Gastroesophageal sphincter (tissue), 4 donors: ENCODE measurements at places on chromosomes 7 and 10. TPM values are rescaled to one million over a fixed set of nuclear protein-coding genes. Genes with fewer than 3 reads are reported as not detected.

The LIPK gene
- not detected for total RNA-seq

The AKR1C8 gene
- not detected for total RNA-seq

- no peak for ATAC-seq
Observed at GRCh38 chr10:44005788-44006099, 357.1 kb upstream of the ZNF32 start.

- ATAC-seq = no peak
Observed at GRCh38 chr10:6669269-6669859, 89.3 kb upstream of the PRKCQ start.

DNA sequence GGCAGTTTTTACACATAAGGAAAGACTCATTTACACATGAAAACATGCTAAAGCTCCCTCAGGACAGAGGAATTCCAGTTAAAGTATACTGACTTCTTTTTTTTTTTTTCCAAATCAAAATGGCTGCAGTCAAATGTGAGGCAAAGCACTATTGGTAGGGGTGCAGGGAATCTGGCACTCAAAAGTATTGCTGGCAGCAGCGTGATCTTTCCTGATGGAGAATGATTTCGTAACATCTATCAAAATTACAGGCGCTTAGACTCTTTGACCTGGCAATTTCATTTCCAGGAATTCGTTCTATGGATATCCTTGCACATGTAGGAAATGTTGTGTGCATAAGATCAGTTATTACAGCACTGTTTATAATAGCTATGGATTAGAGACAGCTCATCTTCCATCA, 65.7 kb downstream of the VSTM4 start:
- ATAC-seq = no peak

DNA sequence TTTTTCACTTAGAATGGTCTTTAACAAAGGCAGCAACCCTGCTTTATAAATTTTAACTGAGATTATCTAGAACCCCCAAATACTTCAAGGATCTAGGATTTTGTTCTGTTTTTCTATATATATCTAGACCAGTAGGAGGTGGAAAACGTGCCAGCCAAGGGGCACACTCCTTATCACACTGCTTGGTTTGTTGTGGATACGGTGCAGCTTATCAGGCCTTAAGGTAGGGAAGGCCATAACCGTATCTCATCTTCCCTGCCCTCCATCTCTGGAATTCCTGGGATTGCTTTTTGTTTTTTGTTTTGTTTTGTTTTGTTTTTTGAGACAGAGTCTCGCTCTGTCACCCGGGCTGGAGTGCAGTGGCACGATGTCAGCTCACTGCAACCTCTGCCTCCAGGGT, 75.4 kb downstream of the MPLKIP start:
- no peak for ATAC-seq

GRCh38 chr7:4299431-4299830, 382.7 kb upstream of the FOXK1 start:
- no peak for ATAC-seq

The HTR7 gene
- total RNA-seq = 0.62 TPM

GRCh38 chr7:70660154-70660818, 471.7 kb upstream of the GALNT17 start:
- no peak for ATAC-seq

- no peak for ATAC-seq
Observed at GRCh38 chr7:157718303-157719007, 381.7 kb downstream of the DNAJB6 start.

The CCDC146 gene
- 29.3 TPM for total RNA-seq

- no peak for ATAC-seq
Observed at GRCh38 chr10:25786899-25787298, 147.1 kb upstream of the MYO3A start.

GRCh38 chr10:35834877-35835494, 192.9 kb upstream of the FZD8 start:
- no peak for ATAC-seq

DNA sequence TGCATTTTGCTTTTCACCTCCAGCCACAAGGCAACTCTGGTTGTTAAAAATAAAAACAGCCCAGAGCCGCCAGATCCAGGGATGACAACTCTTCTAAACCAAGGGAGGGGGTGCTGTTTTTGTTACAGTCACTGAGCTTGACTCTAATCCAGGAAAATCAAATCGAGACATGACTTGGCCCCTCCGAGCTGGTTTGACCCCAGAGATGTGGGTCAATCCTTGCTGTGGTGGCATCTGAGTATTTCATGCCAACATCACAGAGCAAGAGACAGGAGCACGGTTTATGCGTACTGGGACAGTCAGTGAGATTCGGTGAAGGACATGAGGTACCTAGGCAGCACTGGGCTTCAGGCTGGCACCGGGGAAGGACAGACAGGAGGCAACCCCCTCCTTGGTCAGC, 88.8 kb upstream of the ZMIZ1 start:
- ATAC-seq = no peak

The DUS4L gene
- total RNA-seq = 4.0 TPM

The CYP3A5 gene
- total RNA-seq = 1.8 TPM

The AKR1C3 gene
- total RNA-seq = 17.6 TPM

DNA sequence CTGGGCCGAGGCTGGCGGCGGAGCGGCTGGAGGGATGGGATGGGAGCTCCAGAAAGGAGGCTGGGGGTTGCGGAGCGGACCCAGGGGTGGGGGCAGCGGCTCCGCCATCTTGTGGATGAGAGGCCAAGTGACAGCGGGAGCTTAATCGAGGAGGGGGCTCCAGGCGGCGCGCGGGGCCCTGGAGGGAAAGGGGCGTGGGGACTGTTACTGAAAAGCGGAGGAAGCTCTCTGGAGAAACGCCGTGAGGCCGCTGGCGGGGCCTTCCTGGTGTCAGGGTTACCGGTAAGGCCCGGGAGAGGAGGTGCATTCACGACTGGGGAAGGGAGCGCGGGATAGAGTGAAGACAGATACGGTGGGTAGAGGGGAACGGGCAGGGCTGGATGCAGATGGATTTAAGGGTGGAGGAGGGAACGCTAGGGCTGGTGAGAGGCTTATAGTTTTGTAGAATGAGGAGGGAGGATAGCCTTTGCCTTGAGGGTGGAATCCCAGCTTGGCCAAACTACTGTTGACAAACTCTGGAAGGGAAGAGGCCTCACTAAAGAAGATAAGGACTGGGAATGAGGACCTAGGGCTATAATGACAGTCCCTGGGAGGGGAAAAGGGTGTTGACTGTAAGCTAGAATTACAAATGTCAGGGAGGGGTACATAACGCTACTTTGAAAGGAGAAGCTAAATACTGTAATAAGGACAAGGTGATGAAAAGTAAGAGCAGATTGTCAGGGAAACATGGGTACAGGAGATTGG, 535 bp downstream of the BTRC start:
- ATAC-seq = peak; percentile 21

The PAPOLB gene
- not detected for total RNA-seq

GRCh38 chr10:97765201-97765600, 6.6 kb downstream of the SFRP5 start:
- no peak for ATAC-seq

The URGCP gene
- total RNA-seq = 41.6 TPM

DNA sequence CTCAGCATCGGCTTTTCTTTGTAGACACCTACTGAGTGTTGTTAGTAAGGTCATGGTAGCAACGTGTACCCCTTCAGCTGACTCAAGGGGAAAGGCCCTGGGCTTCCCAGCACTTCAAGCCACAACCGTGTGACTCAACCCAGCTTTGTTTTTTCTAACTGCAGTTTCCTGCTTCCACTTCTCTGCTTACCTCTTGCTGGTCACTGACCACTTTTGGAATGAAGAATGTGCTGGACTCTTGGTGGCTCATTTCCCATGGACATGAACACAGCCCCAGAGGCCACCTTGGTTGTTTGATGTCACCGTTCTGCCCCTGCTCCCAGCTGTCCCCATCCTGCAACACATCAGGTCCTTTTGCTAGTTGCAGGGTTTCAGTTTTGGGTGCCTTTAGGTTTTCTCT, 69.5 kb upstream of the ZNF438 start:
- no peak for ATAC-seq

The TMEM229A gene
- total RNA-seq = not detected

GRCh38 chr10:69883310-69884023, 81.8 kb downstream of the COL13A1 start:
- no peak for ATAC-seq

DNA sequence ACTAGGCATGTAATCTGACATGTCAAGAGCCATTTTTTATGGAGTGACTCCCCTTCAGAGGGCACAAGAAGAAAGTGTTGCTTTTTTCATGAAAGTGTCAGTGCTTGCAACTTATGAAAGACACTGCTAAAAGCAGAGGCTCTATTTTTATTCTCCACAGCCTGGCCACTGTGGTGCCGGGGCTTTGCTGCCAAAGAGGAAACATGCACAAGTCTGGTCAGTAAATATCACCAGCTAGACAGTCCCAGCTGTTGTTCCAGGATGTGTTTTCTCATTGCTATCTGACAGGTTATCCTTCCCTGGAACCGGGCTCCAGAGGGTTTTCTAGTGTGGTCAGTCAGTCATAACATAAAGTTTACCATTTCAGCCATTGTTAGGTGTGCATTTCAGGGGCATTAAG, 180.7 kb upstream of the PITRM1 start:
- ATAC-seq = no peak

DNA sequence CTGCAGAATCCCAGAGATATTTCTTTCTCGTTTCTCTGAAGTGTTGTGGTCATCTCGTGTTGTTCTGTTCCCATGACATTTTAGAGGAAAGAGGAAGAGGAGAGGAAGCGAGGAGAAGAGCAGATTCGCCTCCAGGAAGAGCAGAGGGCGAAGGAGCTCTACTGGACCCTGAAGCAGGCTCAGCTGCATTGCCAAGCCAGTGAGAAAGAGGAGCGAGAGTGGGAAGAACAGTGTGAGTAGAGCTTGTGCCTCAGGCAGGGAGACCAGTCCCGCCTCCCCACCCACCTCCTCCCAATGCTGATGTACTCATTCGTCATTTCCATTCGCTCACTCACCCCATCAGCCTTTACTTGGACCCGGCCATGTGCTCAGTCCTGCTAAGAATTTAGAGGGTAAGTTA, 50.8 kb downstream of the SH2D4B start:
- no peak for ATAC-seq

- no peak for ATAC-seq
Observed at GRCh38 chr7:83849131-83849530, 200.2 kb upstream of the SEMA3E start.

DNA sequence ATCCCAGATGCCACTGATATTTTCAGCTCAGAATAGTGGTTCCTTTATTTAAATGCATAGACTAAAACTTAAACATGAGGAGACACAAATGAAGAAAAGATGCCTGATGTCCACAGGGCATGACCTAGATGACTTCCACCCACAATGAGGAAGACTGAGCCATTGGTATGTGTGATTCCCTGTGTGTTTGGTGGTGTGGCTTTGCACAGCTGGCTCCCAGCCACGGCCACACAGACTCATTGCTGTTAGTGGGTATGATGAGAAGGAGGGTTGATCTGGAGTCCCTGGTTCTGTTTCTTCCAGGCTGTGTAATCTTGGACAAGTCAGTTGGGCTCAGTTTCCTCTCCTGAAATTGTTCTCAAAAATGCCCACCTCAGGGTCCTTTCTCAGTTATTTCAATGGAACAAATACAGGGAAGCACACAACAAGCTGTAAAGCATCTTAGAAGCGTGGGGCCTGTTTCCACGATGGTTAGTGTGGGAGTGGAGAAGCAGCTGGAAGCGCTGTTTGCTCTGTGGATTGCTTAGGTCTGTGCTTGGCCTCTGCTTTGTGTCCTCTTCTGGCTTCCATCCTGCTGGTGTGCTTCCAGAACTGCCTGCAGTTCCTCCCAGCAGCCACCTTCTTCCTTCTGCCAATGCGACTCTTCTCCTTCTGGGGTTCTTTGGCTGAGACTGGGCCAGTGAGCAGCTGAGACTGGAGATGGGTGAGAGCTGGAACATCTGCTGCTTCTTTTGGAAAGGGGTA, 303.7 kb downstream of the BMPER start:
- no peak for ATAC-seq

- ATAC-seq = no peak
Observed at GRCh38 chr7:117772421-117772820, 100.8 kb downstream of the CTTNBP2 start.

The KDM7A gene
- total RNA-seq = 22.2 TPM

GRCh38 chr10:3179174-3179573, 6.6 kb upstream of the PITRM1 start:
- no peak for ATAC-seq

DNA sequence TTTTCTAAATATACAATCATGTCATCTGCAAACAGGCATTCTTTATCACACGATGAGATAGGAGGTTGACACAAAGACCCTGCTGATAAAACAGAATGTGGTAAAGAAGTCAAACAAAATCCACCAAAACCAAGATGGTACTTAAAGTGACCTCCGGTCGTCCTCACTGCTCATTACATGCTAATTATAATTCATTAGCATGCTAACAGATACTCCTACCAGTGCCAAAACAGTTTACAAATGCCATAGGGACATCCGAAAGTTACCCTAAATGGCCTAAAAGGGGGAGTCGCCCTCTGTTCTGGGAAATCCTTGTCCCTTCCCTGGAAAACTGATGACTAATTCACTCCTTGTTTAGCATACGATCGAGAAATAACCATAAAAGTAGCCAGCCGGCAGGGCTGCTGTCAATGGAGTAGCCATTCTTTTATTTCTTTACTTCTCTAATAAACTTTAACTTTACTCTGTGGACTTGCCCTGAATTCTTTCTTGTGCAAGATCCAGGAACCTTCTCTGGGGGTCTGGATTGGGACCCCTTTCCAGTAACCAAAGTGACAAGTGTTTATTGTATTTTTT, 126.6 kb downstream of the CCDC71L start:
- no peak for ATAC-seq

The WDR37 gene
- 14.7 TPM for total RNA-seq

- ATAC-seq = no peak
Observed at GRCh38 chr7:28998105-28998504, 40.0 kb upstream of the TRIL start.

The C10orf67 gene
- total RNA-seq = not detected

GRCh38 chr10:70441161-70441894, at the start of gene NODAL:
Gene NODAL, minus strand, starts transcription at chr10:70441681. Its CDS starts 14 bp downstream, at chr10:70441667.
- no peak for ATAC-seq

The SFRP5 gene
- total RNA-seq = 18.8 TPM

GRCh38 chr7:621572-622285, 102.1 kb upstream of the PDGFA start:
- no peak for ATAC-seq

The MEOX2 gene
- total RNA-seq = 18.9 TPM

The PPP1R17 gene
- total RNA-seq = not detected

GRCh38 chr7:142808461-142808801, 37.7 kb downstream of the PRSS2 start:
- ATAC-seq = no peak

DNA sequence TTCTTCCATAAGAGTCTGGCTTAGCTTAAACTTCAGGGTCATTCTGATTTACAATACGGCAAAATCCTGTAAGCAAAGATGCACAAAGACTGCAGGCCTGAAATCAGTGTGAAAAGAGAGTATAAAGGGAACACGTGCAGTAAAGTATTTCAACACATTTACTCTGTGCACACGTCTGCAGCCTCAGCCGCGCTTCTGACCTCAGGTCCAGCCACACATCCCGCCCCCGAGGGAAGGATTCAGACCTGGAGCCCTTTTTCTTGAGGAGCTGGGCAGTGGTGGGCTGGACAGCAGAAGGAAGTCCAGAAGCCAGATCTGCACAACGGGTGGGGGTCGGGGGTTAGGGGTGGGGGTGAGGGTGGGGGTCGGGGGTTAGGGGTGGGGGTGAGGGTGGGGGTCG, 58.9 kb upstream of the FAM20C start:
- no peak for ATAC-seq
